ENCODE measurements at places on chromosomes 4 and X.

GRCh38 chr4:140995058-140995457 lies 138.2 kb downstream of the RNF150 start:
- no peak for DNase-seq

DNA sequence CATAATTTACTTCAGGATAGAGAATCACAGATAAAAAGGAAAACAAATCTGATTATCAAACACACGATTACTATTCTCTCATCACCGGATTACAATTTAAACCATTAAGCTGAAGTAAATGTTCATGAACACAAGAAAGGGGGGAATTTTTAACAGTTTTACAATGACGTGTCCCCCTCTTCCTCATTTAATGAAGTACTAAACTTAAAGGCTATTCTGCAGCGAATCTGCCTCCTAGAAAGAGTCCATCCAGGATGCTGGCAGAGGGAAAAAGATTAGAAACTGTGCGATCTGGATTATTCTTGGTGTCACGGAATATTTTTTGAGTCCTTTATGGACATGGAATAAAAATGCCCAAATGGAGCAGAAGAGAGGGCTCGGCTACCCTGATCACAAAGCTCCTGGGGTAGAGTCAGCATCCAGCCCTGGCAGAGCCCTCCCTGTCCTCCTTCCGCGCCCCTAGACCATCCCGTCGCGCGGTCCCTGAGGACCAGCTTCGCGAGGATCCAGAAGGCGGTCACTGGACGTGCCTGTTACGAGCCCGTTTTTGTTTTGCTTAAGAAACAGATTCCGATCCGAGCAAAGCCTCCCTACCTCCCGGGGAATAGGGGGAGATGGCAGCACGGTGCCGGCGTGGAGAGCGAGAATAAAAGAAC lies 1.2 kb downstream of the ELF2 start:
- DNase-seq: no peak

DNA sequence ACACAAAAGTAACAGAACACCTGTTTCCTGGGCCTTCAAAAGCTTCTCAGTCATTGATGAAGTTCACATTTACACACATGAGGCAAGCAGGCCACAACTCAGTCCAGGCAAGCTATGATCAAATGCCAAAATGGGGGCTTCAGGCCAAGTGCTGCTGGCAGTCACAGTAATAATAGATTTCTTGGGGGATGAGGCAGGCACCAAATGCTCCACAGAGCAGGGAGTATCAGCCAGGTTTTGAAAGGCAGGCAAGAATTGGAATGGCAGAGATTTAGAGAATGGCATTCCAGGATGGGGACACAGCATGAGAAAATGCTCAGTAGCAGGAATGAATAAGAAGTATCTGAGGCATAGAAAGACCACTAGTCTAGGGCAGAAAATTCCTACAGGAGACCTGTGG lies 52.8 kb downstream of the GRIA3 start:
- DNase-seq: no peak

DNA sequence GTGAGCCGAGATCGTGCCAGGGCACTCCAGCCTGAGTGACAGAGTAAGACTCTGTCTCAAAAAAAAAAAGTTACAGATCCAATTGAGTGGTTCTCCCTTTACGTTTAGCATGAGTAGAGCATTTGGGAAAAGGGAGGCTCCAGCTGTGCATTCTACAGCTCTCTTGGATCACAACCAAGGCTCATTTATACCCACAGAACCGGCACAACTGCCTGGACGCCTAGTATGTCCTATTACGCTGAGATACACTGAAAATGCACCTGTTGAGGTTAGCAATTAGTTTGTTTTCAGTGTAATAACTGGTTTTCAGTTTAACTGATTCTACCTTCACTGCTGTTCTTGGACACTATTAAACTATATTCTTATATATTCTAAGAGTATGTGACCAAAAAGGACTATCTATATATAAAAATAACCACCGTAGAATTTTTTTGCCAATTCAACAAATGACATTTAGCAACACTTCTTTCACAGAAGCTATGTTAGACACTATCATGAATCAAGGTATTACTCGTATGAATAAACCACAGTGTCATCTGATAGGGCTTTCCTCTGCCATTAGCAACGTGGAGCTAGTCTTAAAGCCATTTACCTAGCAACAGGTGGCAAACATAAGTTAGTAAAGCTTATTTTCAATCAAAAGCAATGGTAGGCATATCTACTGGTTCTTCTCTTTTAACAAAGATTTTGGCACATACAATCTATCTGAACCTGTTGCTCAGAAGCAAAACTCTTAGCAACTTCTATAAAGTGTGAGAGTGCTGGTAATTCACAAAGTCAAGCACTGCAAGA lies 3.6 kb downstream of the OTUD4 start:
- no peak for DNase-seq

GRCh38 chr4:184146951-184147350 lies 70.7 kb downstream of the ENPP6 start:
- no peak for DNase-seq

- no peak for DNase-seq
Observed at GRCh38 chr4:82642331-82642730, 80.5 kb upstream of the TMEM150C start.

GRCh38 chr4:142402156-142402555 lies 443.9 kb downstream of the INPP4B start:
- DNase-seq: no peak

- no peak for DNase-seq
Observed at GRCh38 chr4:8597319-8597718, 4.8 kb downstream of the CPZ start.

GRCh38 chr4:24984602-24985532 lies 45.9 kb downstream of the LGI2 start:
- no peak for DNase-seq

DNA sequence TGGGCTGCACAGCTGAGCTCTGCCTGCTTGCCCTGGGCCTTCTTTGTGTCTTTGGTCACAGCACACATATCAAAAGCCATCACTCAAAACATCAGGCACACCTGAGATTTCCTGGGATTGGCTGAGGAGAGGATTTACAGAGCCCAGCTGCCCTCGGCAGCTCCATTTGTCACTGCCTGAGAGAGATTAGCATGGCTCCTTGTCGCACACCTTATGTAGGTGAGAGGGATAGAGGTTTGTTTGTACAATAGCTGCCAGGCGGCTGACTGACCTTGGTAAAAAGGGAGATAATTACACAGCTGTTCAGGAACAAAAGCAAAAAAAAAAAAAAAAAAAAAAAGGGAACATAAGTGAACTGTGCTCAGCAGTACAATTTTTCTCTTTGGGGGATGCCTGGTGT lies 63.2 kb downstream of the MGST2 start:
- no peak for DNase-seq

DNA sequence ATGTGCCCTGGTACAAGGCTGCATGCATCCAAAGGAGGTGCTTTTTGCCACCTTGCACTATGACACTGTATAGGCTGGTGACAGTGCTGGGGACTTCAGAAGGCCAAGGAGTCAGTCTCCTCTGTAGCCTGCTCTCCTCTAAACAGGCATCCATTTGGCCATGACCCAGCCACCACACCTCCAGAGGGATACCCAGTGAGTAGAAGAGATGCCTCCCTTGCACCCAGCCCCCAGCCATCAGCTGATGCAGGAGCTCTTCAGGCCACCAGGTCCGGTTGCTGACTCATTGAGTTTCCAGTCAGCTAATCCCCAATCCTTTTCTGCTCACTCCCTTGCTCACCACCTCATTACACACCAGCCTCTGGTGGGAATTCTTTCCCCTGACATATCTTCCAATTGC lies 99.8 kb downstream of the PJA1 start:
- DNase-seq: no peak

GRCh38 chr4:80713409-80713808 lies 317.1 kb upstream of the BMP3 start:
- no peak for DNase-seq

DNA sequence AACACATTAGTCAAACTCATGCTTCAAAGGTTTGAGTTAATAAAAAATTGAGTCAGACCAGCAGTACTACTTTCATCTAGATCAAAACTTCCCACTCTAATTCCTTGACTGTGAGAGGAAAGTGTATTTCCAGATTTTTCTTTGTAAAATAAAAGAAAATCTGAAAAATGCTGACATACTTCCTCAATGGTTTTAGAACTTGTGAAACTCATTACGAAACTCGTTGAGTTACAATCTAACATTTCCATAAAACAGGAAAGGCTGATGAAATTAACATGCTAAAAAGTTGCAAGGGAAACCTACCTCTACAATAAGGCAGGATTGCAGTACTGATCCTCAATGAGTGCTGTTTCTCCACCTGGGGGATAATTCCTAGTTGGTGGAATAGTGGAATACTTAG lies 217.8 kb upstream of the HCCS start:
- DNase-seq: no peak

GRCh38 chrX:153521034-153521433 lies 3.6 kb downstream of the ATP2B3 start:
- no peak for DNase-seq
